Kidney tubule cell (primary cell): ENCODE measurements at places on chromosomes 3 and 15.

GRCh38 chr3:150271591-150271960 is 136.5 kb upstream of the TSC22D2 start:
- DNase-seq = no peak

DNA sequence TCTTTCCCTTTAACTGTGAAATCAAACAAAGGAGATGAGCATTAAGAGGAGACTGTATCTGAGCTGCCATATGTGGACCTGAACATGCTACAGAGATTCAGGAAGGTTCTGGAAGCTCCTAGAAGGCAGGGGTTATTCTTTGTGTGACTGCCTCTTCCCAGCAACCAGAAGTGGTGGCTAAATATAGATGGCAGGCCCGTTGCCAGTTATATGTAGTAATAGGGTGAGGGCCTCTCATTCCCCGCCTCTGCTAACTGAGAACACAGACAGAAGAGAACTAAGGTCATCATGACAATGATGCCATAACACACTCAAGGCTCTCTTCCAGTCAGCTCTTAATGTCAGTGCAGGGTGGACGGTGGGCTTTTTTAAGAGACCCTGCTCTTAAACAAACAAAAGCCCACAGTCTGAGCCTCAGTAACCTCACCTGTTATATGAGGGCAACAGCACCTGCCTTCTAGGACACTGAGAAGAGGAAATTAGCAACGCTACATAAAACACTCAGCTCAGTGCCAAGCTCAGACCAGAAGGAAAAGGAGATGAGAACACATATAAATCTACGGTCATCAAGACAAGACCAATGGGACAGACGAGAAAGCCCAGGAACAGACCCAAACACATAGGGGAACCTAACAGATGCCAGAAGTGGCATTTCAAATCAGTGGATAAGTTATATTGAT is 22.3 kb downstream of the CFAP92 start:
- DNase-seq = no peak

DNA sequence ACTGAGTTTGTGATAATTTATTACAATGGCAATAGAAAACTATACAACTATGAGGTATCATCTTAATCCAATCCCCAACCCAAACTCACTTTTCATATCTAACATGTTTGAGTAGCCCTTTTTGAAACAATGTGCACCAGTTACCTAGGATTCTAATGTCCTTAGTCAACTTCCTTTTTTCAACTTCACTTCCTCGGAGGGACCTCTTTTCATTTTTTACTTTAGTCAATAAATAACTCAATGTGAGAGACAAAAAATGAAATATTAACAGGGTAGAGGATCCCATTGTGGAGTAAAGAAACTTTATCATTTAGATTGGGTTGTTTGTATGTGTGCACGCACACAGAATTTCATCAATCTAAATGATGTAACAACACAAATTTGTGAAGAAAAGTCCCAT is 193.6 kb upstream of the LRRC3B start:
- peak; percentile 77 for DNase-seq

DNA sequence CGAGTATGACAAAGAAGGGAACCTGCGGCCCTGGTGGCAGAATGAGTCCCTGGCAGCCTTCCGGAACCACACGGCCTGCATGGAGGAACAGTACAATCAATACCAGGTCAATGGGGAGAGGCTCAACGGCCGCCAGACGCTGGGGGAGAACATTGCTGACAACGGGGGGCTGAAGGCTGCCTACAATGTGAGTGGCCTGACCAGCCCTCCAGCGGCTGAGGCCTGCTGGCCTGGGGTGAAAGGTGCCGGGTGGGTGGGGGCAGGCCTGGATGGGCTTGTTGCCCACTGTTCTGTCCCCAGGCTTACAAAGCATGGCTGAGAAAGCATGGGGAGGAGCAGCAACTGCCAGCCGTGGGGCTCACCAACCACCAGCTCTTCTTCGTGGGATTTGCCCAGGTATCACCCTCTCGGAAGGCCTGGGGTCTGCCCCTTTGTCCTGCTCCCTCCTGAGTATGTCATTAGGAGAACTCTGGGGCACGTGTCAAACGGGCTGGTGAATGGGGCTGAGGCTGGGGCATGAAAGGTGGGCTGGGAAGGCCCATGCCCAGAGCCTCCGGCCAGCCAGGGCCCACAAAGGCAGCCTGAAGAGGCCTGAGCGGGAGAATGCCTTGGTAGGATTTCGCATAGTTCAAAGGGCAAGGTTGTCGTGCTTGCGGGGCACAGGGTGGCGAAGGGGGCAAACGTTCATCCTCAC is 7.8 kb upstream of the PSMD2 start:
- DNase-seq = no peak

DNA sequence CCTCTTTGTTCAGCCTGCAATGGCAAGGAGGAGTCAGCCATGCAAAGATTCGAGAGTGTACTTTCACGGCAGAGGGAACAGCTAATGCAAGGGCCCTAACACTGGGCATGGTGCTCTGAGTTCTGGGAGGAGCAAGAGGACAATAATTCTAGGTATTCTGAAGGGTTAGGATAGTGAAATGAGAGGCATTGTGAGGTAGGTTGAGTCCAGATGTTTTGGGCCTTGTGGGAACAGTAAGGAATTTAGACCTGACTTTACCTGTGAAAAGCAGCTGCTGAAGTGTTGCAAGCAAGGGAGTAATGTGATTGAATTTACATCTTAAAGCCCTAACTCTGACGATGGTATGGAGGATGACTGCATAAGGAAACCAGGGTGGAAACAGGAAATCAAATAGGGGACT is 211.6 kb downstream of the CNTN3 start:
- DNase-seq = no peak
